ENCODE measurements at places on chromosomes 1 and 21.

- no peak for DNase-seq
Measured at GRCh38 chr1:225347123-225347683, 80.6 kb downstream of the LBR start.

DNA sequence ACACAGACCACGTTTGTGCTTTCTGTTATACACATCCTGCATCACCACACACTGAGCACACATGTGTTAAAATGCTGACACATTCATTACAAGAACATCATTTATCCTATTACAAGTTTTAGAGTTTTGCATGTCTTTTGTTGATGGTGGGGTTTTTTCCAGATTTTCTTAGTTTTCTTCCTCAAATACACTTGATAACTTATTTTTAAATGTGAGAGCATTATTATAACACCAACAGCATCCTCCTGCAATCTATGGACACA is 67.3 kb downstream of the TGFBR3 start:
- no peak for DNase-seq

DNA sequence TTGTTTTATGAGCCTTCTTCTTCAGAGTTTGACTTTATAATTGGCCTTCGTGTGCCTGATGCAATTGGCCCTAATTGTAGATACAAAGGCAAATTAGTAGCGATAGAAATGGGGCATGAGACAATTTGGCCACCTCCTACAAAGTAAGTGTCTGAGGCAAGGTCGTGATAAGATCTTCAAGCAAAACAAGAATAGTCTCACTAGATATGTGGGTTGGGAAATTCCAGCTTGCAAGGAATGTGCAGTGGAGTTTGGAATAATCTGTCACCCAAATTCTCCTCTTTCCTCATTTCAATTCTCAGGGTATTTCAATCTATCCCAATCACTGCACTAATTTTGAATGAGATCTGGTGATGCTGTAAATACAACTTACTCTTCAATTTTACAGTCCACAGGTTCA is 11.4 kb upstream of the TSNAX start:
- DNase-seq, result no peak

DNA sequence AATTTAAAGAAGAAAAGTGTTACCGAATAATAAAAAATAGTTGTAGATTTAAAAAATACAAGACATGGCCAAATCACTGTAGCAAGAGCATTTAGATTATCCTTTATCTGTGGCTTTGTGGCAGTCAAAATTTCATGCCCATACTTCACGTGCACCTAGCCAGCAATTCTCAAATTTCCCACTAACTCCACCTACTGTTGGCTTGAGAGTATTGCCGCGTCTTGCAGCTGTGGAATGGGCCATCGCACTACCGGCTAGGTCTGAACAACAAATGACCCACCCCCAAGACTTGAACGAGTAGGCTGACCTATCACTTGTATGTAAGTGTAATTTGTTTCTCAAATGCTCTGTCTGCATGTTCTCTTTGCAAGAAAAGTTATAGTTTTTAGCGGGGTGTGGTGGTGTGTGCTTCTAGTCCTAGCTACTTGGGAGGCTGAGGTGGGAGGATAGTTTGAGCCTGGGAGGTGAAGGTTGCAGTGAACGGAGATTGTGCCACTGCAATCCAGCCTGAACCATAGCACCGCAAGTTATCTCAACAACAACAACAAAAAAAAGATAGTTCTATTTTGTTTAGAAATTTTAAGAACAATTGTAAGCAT is 4.1 kb downstream of the KRTAP13-4 start:
- DNase-seq, result peak; percentile 27

GRCh38 chr1:72075425-72075824 is 206.9 kb downstream of the NEGR1 start:
- DNase-seq, result no peak
